ENCODE measurements at places on chromosomes 7 and 10.

DNA sequence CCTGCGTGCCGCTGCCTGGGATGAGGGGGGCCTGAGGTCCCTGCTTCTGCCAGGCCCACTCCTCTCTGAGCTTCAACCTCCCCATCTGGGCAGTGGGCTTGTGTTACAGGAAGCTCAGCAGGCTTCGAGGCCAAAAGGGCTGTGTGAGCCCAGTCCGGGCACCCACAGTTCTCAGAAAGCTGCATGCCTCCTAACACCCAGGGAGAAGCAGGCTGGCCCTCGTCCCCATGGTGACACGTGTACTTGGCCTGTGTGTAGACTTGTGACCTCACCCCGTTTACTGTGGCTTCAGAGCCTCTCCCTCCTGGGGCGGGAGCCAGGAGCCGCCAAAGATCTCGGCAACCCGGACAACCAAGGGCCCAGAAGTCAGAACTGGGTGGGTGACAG lies 2.2 kb upstream of the GRIFIN start:
- DNase-seq, result peak; percentile 54

DNA sequence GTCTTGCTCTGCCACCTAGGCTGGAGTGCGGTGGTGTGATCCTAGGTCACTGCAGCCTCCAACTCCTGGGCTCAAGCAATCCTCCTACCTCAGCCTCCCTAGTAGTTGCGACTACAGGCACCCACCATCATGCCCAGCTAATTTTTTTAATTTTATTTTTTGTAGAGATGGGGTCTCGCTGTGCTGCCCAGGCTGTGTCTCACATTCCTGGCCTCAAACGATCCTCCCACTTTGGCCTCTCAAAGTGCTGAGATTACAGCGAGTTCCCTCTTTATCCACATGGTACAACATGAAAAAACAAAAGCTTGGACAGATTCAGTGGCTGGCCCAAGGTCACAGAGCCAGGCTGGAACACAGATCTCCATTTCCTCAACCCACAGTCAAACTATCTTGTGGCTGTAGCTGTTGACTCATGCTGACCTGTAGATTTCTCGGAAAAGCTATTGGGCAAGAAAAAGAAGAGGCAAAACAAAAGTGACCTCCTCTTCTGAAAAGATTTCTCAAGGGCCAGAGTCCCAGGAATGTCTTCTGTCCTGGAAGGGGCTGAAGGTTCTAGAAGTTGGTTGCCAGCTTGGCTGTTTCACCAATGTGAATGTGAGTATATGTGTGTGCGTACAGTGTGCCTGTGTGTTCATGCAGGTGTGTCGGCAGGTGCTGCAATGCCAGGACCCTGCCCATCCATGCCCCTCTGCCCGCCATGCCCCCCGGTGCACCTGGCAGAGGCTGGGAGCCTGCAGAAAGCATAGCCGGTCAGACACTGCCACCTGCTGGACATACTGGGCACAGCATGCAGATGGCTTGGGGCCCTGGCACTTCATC lies 28.4 kb downstream of the TMEM130 start:
- peak; percentile 80 for DNase-seq

- peak; percentile 54 for DNase-seq
Measured at GRCh38 chr7:39709768-39710311, 86.5 kb downstream of the RALA start.

GRCh38 chr7:153891990-153892389 lies 160.2 kb upstream of the DPP6 start:
- DNase-seq, result no peak

DNA sequence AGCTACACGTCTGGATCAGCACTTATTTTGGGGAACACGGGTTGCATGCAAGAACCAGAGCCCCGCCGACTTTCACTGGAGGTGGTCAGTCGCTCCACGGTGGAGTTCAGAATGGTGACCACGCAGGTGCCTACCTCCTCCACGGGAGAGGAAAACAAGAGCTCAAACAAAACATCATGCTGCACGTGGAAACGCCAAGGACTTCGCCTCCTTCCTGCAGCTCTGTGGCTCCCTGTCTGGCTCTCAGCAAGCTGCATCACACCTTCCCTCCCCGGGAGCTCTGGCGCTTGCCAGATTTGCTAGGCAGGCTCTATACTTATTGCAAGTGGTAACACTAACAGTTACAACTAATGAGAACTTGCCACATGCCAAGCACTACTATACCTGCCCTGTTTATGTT lies 26.0 kb downstream of the GSDME start:
- DNase-seq, result no peak

DNA sequence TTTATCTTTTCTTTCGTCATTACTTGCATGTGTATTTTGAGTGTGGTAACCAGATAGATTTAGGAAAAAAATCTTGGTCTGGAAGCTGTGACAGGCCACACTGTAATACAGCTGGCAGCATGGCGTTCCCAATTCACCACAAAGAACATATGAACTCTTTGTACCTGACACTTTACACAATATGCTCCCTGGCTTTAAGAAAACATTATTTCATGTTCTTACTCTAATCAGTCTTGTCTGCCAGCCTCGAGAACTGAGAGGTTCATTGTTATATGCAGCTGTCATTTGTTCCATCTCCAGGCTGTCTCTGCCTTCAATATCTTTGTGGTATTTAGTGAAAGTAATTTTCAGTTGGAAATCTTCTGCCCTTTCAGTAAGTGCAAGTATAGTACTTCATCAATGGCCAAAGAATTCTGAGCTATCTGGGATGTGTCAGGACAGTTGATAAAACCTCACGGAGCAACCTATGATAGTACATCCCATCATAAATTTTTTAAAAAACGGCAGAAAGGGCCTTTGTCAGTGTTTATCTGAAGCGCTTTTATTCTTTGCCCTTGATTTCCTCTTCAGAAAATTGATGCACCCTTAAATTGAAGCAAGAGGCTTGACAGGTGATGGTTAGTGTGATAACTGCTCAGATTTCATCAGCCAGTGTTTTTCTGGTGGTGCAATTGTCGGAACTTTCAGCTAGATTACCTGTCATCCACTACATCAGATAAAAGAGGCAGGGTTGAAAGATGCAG lies 146.3 kb upstream of the SP8 start:
- no peak for DNase-seq

GRCh38 chr10:105706281-105707026 lies 1065.4 kb downstream of the SORCS3 start:
- DNase-seq, result no peak

GRCh38 chr7:105480931-105481330 lies 41.1 kb downstream of the PUS7 start:
- peak; percentile 78 for DNase-seq

- DNase-seq, result no peak
Measured at GRCh38 chr10:3425261-3425660, 252.7 kb upstream of the PITRM1 start.

GRCh38 chr10:6406220-6407033 lies 173.6 kb downstream of the PRKCQ start:
- DNase-seq, result peak; percentile 40

DNA sequence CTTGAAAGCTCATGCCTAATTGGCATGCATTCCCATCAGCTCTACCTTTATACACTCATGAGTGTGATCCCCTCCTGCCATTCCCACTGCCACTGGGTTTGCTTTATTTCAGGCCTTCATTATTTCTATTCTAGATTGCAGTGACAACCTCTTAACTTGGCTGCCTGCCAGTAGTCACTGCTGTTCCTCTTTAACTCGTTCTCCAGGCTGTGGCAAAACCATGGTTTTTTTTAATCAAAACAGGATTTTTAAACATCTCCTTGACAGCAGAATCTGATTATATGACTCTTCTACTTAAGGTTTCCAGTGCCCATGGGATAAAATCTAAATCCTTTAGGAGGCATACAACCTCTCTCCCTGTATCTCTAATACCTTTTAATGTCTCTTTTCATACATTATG lies 223.7 kb upstream of the PCDH15 start:
- DNase-seq, result no peak

DNA sequence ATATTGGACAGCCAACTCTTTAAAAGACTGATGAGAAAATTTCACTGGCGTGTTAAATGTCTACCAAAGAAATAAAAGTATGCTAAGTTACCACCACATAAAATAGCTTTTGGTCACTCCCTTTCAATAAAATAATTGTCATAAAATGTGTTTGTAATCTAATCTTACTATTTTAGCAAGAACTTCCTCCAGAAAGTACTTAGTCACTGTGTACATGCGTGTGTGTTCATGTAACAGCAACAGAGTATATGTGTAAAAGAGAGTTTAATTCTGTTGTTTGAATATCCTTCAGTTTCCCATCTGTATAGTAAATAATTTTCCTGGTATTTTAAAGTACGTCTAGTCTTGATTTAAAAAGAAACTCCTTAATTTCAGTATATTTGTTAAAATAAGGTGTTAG lies 35.0 kb upstream of the WASL start:
- no peak for DNase-seq

Measured in EH (cell line).